H1 (cell line): ENCODE measurements at places on chromosomes 6 and 20. TPM values are rescaled to one million over a fixed set of nuclear protein-coding genes. Genes with fewer than 3 reads are reported as not detected.

CLPSL2 gene
- total RNA-seq = 1.4 TPM in 2 replicates

FRS3 gene
- total RNA-seq = 3.4 and 3.9 TPM in 2 replicates

DZANK1 gene
- 9.7 and 9.9 TPM in 2 replicates for total RNA-seq

GRCh38 chr20:51046021-51046985, 23.4 kb upstream of the KCNG1 start:
- DNase-seq = no peak

DNA sequence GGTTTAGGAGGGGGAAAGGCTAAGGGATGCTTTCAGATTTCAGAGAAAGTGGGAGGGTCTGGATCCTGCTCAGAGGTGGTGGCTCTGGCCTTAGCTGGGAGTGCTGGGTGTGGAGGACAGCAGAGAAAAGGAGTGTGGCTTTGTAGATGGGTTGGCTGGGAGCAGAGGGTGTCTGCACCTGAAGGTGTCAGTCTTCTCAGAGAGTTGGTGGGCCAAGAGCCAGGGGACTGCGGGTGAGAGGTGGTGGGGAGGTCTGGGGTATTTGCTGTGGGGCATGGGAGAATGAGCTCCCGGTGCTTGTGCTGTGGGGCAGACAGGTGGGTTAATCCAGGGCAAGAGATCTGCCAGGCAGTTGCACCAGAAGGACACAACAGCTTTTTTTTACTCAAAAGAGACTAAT, 67.4 kb downstream of the TOX2 start:
- DNase-seq = no peak

DNA sequence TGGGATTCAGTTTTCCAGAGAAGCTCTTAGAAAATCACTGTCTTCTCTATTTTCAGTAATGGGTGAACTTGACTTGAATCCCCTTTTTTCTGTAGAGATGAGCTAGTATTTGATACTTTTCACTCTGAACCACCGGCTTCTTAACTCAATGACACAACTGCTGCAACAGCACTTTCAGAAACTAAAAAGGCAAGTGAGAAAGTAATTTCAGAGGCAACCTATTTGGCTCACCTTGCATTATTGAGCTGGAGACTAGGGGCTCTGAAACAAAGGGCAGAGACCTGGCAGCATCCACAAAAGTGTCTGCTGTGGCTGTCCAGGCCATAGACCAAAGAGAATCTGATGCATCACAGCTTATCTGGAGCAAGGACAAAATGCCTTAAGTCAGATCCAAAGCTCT, 289.8 kb upstream of the IRAK1BP1 start:
- DNase-seq = no peak

OVOL2 gene
- 11.4 TPM in 2 replicates for total RNA-seq

GRCh38 chr20:17709361-17710293, 9.9 kb downstream of the BANF2 start:
- no peak for DNase-seq

DNA sequence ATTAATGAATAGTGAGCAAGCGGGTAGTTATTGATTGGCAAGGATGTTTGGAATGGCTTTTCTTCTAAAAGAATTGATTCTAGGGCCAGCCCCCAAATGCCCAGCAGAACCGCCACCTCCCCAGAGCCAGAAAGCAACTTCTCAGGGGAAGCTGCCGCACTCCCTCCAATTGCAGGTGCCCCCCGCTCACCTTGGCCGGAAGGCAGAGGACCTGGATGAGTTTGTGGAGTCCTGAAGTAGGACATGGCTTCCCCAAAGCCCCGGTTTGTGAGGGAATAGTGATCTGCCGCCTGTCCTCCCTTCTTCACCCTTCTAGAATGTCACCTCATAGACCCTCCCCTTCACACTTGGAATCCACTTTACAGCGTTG, at the start of gene SPATA25:
Gene SPATA25 (minus strand): TSS at position 277 of the 370 bp plus-strand sequence. CDS start 32 bp downstream, at position 245.
- DNase-seq = no peak
